ENCODE measurements at places on chromosomes 5 and 9.

GRCh38 chr5:18742830-18743229 is 1108.6 kb downstream of the TAF11L14 start:
- DNase-seq: no peak

DNA sequence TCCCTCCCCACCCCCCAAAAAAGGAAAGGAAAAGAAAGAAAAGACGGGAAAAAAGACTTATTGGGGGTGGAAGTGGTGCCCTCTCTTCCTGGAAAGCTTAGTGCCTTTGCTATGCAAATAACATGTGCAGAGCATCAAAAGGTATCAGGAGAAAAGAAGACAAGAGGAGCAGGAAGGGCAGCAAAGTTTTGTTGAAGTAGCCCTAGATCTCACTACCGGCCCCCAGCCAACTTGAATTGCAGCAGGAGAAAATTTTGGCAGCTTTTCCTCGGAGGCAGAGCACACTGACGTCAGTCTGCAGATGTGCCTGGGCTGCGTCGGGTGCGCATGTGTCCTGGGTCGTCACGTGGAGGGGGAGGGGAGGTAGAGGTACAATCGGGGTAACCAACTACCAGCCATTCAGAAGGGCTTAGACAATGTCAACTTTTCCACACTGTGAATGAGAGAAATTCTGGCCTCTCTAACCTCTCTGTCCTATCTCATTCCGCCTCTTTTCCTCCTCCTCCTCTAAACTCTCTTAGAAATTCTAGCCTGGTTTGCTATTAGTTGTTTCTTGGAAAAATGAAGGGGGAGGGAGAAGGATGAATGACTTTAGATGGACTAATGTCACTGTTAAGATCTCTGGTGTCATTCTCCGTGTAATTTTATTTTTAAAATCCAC is at the start of gene ADAMTS6:
Gene ADAMTS6 (minus strand): TSS at position 286 of the 661 bp plus-strand sequence. CDS start 8,247 bp downstream, outside the sequence.
- DNase-seq: peak; percentile 87

DNA sequence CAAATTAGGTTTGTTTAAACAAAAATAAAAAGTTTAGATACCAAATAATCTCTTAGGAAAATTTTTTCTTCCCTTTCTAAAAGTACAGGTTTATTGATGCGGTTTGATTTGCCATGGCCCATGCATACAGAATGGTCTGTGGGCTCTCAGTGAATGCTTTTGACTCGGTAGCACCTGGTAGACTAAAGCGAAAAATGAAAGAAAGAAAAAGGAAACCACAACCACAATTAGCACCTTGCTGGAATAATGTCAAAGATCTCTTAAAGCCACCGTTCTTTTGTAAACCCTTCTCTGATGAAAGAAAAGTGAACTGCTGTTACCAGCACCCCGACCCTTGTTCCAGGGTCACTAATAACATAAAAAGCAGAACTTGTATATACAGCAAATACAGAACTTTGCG is 157.9 kb downstream of the NFIB start:
- DNase-seq: no peak

DNA sequence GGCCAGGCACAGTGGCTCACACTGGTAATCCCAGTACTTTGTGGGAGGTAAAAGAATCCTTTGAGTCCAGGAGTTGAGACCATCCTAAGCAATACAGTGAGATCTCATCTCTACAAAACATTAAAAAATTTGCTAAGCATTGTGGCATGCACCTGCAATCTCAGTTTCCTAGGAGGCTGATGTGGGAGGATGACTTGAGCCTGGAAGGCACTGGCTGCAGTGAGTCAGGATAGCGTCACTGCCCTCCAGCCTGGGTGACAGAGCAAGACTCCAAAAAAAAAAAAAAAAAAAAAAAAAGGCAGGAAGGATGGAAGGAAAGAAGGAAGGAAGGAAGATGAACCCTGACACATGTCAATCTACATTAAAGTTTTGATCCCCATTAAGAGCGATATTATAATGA is 1452.2 kb upstream of the ACO1 start:
- DNase-seq: peak; percentile 45

DNA sequence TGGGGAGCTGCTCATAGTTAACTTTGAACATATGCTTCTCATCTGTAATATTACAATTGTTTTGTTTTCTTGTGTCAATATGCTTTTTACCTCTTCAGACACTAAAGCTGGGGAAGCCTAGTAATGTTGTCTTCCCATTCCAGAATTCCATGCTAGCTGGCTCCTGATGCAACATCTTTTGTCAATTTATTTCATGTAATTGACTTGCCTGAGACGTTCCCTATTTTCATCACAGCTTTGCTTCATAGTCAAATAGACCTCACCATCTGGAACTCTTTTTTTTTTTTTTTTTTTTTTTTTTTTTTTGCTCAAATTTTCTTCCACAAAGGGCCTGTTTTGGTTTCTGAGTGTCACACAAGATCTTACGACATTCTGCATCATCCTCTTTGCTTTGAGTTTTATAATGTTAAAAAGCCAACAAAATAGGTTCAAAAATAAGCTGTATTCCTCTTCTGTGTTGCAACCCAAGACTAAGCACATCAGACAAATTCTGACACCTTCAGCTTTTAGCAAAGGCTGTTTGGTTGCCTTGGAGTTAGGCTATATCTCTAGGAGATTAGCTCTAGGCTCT is 235.2 kb downstream of the NR3C1 start:
- no peak for DNase-seq

GRCh38 chr5:180302256-180302655 is 10.4 kb upstream of the MAPK9 start:
- DNase-seq: no peak

GRCh38 chr5:97297063-97297703 is 114.1 kb upstream of the RIOK2 start:
- peak; percentile 6 for DNase-seq

DNA sequence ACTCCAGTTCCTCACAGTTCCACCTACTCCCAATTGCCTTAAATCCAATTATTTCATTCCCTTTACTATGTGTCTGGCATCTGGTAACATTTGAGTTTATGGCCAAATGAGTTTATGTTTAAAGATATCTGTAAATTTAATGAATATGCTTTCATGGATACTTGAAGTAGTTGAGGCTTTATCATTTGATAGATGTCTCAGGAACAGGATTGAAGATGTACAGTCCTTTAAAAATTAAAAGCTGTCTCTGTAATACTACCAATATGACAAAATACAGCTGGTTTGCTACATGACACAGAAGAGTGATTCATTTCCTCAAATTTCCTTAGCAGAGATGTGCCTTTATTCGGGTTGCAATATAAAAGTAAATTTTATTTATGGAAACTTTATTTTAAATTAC is 2326.0 kb upstream of the ACO1 start:
- DNase-seq: no peak

DNA sequence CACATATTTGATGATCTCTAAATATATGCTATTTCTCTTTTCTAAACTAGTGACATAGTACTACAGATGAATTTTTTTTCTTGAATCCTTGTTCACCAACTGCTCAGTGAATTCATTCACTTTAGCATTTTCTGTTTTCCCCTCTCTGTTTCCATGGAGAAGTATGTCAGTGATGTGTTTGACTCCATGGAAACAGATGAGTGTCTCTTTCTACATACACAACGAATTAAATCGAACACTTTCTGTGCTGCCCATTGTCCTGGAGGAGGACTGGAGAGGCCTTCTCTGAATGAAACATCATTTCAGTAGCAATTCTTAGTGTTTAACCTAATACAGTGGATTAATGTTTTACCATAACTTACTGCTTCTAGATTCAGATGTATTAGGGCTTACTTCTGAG is 9.5 kb downstream of the INVS start:
- no peak for DNase-seq

- DNase-seq: peak; percentile 79
Measured at GRCh38 chr9:109251080-109251775, 69.6 kb downstream of the EPB41L4B start.

- no peak for DNase-seq
Measured at GRCh38 chr5:54915466-54916027, 69.8 kb downstream of the ESM1 start.

GRCh38 chr5:77812926-77813589 is 36.9 kb upstream of the TBCA start:
- no peak for DNase-seq

DNA sequence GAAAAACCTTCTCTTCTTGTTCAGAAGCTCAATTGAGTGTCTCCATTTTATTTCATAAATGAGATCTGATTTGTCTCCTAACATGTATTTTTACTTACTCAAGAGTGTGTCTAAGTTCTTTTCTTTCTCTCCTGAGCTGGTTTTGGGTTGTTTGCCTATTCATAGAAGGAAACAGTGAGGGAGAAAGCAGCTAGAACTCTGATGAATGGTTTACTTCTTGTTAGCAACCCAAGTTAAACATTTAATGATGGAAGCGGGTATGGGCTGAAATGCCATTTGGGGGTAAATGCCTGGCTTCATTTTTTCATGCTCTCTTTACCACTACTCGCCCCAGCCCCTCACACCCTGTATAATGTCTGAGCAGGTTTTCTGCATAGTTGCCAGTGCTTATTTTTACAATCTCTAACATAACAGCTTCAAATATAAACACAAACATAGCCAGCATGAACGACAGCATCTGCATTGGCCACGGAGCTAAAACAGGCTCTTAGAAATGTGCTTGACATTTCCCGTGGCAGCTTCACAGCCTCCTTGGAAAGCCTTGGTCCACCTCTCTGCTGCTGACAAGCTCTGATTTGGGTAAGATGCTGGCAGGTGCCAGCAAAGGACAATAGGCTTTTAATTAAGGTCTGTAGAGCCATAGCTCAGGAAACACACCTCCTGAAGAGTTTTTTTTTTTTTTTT is 321.1 kb downstream of the ARHGEF28 start:
- no peak for DNase-seq

DNA sequence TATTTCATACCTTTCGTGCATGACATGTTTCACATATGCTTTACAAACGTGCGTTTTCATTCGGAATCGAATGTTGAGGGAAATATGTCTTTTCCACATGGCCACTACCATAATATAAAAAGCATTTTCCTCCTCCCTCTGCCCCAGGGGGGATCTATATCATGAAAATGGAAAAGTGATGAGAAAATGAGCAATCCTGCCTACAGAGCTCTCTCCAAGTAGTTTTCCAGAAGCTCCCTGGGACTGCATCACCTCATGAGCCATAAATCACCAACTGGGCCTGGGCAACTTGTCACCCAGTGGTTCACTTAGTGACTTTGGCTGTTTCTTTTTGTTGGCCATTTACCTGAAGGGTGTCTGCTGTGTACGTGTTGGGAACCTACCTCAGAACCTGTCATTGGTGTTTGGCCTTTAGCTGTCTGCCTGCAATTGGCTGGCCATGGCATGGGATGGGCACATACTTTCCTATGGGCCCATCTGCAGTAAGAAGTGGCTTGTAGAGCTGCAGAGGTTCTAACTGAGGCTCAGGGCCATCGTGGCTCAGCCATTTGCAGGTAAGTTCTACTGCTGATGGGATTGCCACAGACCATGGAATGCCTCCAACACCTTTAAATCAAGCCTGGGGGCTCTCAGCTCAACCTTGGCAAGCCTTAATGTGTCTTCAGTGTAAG is 9.5 kb upstream of the TIFAB start:
- no peak for DNase-seq

- peak; percentile 83 for DNase-seq
Measured at GRCh38 chr5:167642779-167643517, 648.5 kb upstream of the WWC1 start.

DNA sequence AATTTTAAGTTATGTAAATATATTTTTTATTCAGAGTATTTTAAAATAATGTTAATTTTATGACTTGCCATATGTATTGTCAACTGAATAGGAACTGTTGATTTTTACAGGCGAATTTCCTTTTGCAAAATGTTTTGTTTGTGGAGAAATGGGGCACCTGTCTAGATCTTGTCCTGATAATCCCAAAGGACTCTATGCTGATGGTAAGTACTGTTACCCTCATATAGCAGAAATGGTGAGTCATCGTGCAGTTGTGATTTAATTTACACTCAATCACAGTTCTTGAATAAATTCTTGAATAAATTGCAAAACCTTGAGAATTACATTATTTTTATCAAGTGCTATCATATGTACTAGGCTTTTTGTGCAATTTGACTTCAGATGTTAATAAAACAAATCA is 7.4 kb downstream of the ZCCHC9 start:
- DNase-seq: no peak

GRCh38 chr5:7493081-7493480 is 97.1 kb downstream of the ADCY2 start:
- DNase-seq: no peak

DNA sequence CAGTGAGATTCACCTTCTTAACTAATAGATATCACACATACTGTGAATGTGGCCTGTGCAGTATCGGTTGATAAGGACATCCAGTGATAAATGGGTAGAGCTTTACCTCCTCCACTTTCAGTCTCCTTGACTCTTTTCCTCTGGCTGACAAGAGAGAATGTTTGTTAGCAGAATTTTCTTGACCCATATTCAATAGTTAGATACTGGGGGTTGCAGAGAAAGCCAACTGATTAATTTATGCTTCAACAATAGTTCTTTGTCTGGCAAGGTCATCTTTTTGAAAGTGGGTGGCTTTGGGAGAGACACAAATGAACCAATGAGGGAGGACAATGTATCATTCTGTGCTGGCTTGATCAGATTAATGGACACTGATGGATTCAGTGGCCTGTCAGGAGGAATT is 30.3 kb downstream of the TTC23L start:
- no peak for DNase-seq

- DNase-seq: no peak
Measured at GRCh38 chr9:117104716-117105495, 310.0 kb downstream of the ASTN2 start.

- no peak for DNase-seq
Measured at GRCh38 chr5:61229416-61229815, 67.1 kb upstream of the SMIM15 start.

DNA sequence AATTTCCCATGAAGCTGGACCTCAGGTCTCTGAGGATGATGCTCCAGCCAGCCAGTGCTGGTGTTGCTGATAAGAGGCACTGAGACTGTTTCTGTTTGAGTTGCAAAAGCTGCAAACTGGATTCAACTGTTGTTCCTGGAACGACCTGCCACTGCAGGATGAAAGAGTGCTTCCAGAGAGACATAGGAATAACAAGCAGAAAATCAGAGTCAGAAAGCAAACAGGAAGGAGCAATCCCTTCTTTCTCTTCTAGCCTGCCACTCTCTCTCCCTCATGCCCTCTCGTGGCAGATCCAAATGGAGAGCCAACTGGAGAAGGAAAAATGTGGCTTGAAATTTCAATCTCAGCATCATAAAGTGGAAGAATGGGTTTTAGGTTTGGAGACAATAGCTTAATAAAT is 110.4 kb downstream of the STARD4 start:
- DNase-seq: no peak

GRCh38 chr5:107966201-107966600 is 295.5 kb upstream of the EFNA5 start:
- no peak for DNase-seq

- no peak for DNase-seq
Measured at GRCh38 chr9:114888607-114889006, 41.8 kb downstream of the TNFSF8 start.

DNA sequence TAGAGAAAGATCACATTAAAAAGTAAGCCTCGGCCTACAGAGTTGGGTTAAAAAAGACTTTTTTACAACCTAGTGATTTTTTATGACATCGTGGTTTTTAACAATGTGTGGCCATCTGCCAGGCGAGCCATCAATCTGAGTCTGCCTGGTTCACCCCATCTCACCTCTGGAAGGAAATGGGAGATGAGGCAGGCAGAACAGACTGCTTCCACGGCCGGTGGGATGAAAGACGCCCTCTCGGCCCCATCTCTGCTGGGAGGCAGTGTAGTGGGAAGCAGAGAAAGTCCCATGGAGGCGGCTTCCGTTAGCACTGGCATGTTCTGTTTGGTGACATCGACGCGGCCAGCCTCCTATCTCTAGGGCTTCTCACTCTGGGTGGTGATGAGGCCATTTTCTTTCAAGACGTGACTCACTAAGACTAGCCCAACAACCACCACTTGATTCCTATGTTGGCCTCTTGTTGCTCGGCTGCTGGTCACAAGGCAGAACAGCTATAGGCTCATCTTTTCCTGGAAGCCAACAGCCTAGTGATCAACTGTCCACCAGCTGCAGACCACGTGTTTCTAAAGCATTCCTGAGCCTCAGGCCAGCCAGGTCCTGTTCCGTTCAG is 132.4 kb upstream of the OTULINL start:
- DNase-seq: peak; percentile 7
